ENCODE measurements at places on chromosomes 6 and 20. TPM values are rescaled to one million over a fixed set of nuclear protein-coding genes. Genes with fewer than 3 reads are reported as not detected.

The ECT2L gene
- total RNA-seq: not detected

- no peak for DNase-seq
These were observed 16.7 kb upstream of the SNX14 start for GRCh38 chr6:85610182-85610895.

DNA sequence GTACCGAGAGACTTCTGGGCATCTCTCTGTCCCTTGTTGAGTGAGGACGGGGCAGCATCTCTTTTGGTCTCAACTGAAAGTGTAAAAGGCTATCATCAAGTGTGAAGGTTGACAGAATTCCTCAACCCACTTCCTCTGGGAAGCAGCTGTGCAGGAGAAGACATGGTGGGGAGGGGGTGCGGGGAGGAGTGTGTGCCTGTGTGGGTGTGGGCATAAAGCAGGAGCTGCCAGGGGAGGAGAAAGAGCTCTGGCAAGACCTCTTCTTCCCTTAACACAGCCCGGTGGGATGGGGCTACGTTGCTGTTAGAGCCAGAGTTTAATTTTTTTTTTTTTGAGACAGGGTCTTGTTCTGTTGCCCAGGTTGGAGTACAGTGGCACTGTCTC is 31.8 kb downstream of the CPXM1 start:
- no peak for DNase-seq

- DNase-seq: no peak
These were observed 9.6 kb upstream of the CST3 start for GRCh38 chr20:23647346-23647745.

GRCh38 chr20:61186771-61187472 is 65.1 kb upstream of the CDH4 start:
- no peak for DNase-seq

The EEF1A2 gene
- 2.1 TPM for total RNA-seq

The DSP gene
- total RNA-seq: not detected

DNA sequence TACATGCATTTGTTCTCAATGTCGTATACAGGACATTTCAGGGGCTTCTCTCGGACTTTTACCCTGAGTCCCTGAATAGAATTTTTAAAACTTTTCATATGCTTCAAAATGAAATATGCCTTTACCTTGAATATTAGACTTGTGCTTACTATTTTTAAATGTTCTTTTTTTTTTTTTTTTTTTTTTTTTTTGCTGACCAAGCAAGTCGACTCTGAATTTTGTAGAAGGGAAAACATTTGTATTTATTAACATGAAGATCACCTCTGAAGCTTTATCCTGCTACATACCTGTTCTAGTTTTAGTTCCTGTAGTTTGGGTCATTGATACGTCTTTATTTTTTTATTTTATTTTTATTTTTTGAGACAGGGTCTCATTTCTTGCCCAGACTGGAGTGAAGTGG is 39.7 kb upstream of the SAYSD1 start:
- no peak for DNase-seq

The GNMT gene
- total RNA-seq: 0.99 TPM

DNA sequence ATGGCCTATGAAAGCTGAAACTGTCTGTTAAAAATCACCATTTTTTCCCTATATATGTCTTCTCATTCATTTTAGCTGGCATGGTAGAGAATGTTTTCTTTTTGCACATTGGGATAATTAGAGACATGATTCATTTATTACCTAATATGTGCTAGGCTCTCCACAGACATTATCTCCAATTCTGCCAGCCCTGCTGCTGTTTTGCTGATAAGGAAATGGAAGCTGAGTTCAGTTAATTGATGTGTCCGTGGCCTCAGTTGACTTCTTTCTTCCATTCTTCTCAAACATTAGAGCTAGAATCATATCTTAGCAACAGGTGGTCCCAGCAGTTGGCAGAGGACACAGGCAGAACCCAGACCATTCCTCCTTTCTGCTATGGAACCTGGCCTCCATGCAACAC is 644.1 kb upstream of the CITED2 start:
- no peak for DNase-seq

DNA sequence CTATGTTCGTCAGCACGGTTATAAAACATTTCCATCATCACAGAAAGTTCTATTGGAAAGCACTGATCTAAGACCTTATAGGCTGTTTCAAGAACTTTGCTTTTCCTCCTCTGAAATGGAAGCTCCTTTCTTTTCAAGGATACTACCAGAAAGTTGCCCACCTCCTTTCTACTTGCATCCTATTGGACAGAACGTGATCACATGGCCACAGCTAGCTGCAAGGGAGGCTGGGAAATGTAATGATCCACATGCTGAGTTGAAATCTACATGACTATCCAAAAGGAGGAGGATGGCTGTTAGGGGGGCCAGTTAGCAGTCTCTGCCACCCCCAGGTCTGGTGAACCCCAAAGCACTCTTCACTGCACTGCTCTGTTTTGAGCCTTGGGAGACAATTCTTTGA is 3.3 kb downstream of the SFTA2 start:
- DNase-seq: no peak

The NEDD9 gene
- 104 TPM for total RNA-seq

DNA sequence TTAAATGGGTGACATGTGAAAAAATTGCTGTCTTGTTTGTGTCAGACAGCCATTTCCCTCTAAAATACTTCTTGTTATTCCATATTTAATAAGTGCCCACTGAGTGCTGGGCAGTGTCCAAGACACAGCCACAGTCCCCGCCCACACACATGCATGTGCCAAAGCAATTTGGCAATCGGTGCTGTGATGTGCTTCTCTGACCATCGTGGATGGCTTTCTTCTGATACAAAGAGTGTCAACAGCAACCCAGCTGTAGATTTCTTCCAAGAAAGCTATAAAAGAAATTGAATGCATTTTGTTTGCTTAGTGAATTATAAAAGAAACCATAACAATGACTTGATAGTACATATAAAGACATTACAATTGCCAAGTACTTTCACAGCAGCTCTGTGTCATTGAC is 140.5 kb upstream of the ATXN1 start:
- DNase-seq: no peak

- no peak for DNase-seq
These were observed 48.0 kb downstream of the CEP85L start for GRCh38 chr6:118603372-118603771.

The OPN5 gene
- total RNA-seq: not detected

The LY86 gene
- total RNA-seq: not detected

DNA sequence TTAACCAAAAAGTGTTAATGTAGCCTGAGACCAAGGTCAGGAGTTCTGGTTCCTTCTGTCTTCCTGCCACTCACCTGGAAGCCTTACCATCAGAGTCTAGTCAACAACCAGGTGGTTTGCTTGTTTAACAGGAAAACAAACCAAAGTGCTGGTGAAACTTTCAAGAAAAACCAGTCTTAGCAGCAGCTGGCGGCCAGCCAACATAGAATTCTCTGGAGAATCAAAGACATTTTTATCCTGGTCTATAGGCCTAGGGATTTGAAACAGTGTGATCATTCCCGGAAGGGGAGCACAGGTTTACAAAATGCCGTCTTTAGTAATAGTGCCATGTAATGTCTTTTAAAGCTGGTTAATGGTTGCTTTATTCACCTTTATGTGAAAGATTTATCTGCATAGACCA is 146.6 kb upstream of the AKIRIN2 start:
- no peak for DNase-seq

- DNase-seq: no peak
These were observed 16.8 kb downstream of the RALY start for GRCh38 chr20:34010405-34010931.

GRCh38 chr20:33842346-33842745 is 31.2 kb downstream of the CHMP4B start:
- DNase-seq: no peak

DNA sequence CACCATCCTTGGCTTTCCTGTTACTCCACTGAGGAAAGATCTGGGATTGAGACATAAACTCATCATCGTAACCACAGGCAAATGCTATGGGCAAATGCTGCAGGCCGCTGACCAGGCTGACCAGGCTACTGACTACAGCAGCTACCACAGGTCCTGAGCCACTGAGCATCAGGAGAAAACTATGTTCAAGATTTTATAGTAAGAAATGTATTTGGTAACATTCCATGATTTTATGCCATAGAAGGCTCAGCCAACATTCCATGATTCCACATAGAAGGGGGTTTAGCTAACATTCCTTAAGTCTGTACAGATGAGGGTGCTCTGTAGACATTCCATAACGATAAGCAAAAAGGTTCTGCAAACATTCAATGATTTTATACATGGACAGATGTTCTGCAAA is 16.1 kb upstream of the B4GALT5 start:
- no peak for DNase-seq

The SGK2 gene
- 1.7 TPM for total RNA-seq

DNA sequence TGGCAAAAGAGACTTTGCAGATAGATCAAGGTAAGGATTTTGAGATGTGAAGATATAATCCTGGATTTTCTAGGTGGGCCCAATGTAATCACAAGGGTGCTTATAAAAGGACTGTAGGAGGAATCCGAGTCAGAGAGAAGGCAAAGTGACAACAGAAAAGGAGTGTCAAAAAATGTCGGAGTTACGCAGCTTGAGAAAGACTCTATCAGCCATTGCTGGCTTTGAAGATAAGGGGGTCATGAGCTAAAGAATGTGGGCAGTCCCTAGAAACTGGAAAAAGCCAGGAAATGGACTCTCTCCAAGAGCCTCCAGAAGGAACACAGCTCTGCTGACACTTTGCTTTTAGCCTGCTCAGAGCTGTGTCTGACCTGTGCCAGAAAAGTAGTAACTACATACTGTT is 8.7 kb upstream of the RWDD1 start:
- no peak for DNase-seq

DNA sequence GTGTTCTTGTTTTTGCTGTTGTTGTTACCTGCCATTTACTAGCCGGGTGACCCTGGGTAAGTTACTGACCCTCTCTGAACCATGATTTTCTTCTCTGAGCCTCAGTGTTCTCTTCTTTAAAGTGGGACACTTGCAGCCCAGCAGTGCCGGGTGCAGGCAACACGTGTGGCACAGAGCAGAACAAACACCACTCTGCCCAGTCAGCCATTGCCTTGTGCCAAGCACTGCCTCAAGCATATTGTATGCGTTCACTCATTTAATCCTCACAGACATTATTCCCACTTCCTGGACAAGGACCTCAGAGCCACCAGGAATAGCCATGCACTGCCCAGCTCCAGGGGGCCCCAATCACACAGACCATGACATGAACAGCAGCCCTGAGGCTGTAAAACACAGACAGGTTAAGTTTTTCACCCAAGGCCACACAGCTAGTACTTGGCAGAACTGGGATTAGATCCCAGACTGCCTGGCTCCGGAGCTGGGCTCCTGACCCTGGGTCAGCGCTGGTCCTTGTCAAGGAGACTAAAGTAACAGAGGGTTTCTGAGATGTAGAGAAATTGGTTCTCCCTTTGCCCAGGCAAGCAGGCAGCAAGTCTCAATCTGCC is 74.0 kb upstream of the PTPN1 start:
- no peak for DNase-seq

The SRMS gene
- total RNA-seq: not detected

DNA sequence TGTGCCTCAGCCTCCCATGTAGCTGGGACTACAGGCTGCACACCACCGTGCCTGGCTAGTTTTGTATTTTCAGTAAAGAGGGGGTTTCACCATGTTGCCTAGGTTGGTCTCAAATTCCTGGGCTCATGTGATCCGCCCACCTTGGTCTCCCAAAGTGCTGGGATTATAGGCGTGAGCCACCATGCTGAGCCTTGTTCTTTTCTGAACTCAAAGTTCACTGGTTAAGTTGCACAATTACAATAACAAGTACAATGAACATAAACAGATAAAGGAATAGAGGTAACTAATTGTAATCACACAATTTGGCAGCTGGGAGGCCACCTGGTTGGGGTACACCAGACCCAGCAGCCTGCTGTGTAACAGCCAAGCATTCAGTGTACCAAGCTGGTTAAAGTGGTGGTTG is 6.7 kb downstream of the NUDT3 start:
- no peak for DNase-seq

- peak; percentile 20 for DNase-seq
These were observed 106.5 kb downstream of the ARID1B start for GRCh38 chr6:156883497-156884252.

The RSPO3 gene
- total RNA-seq: not detected

The SLC25A27 gene
- 0.54 TPM for total RNA-seq

The PNRC1 gene
- 734 TPM for total RNA-seq

The PRSS16 gene
- 0.49 TPM for total RNA-seq

GRCh38 chr6:163057260-163057659 is 329.5 kb downstream of the PACRG start:
- no peak for DNase-seq

GRCh38 chr6:98924647-98925046 is 23.1 kb downstream of the FBXL4 start:
- DNase-seq: no peak

The CASS4 gene
- total RNA-seq: 9.8 TPM

DNA sequence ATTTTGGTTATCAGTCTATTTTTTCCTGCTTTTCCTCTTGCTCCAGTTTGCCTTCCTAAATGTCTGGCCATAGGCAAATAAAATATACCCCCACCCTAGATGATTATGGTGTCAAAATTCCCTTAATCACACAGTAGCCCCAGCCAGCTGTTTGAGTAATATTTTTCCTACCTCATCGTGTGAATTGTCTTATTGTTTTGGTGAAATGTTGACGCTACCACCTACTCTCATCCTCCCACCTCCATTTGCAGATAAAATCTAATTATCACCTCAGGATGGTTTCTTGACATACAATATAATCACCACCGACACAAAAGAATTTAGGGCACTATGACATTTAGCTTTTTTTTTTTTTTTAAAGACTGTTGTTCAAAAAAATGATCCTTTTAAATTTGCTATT is 44.1 kb upstream of the FUCA2 start:
- DNase-seq: no peak

DNA sequence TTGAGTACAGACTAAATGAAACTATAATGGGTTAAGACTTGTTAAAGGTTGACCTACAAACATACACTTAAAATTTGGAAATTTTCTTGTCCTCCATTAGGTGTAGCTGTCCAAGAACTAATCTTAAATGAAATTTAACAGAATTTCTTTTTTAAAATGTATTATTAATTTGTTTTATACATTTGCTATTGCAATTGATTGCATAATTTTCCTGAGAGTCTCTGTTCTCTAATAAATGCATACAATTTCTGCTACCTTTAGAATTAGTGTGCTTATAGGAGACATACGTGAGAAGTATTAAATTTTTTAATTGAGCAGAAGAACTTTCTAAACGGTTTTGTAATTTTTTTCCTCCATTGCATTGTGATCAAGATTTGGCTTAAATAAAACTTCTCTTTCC is 1.5 kb downstream of the FAM135A start:
- DNase-seq: no peak

GRCh38 chr6:43122146-43122545 is 46.0 kb downstream of the PTK7 start:
- no peak for DNase-seq

- peak; percentile 37 for DNase-seq
These were observed 11.8 kb downstream of the THBS2 start for GRCh38 chr6:169241688-169242350.

GRCh38 chr6:54802775-54803634 is 43.6 kb upstream of the FAM83B start:
- DNase-seq: no peak
